ENCODE measurements at places on chromosomes 12 and 14.

DNA sequence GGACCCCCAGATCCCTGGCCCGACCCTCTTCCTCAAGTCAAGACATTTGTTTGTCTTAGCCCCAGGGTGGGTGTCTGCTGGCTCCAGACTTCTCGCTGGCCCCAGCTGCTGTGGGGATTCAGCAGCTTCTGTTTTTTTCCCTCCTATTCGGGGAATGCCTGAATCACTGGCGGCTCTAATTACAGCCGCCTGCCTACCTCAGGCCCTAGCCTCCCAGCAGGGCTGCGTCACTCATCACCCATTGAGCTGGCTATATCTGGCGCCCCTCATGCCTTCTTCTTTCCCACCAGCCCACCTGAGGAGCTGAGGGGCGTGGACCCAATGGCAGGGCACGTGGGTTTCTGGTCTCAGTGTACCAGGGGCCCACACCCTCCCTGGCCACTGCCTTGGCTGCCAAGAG lies 10.1 kb downstream of the KRT80 start:
- no peak for DNase-seq

GRCh38 chr12:8678661-8679111 lies 16.1 kb upstream of the MFAP5 start:
- no peak for DNase-seq

GRCh38 chr12:55673638-55674037 lies 34.1 kb downstream of the ITGA7 start:
- DNase-seq = peak; percentile 55

- DNase-seq = no peak
Observed at GRCh38 chr12:124174451-124175348, 120.2 kb upstream of the RFLNA start.

DNA sequence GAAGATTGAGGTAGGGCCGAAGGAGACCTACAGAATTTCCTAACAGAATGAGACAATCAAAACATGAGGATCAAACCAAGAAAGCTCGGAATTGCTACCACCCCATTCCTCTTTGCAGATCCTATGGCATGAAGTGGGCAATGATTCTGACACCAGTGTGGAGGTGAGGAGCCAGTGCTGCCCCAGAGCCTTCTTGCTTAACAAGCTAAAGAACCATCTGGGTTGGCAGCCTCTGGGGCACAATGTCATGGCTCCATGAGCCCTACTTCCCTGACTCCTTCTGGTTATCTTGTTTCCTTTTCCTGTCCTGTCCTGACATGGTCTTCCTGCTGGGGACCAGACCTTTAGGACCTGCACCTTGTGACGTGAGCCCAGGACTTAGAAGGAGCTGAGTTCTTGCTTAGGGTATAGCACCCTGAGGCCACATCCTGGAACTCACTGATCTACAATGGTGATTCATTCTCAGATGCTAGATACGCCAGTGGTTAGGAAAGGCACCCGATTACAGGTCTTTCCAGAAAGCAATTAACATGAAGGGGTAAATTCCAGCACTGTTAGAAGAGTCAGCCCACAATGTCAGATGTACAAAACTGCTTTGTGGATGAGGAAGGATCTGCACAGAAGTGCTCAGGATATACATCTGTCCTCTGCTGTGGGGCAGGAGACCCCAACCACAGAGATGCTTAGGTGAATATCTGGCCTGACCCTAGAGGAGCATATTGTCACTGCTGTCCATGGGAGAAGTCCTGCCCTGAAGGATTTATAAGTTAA lies 324.2 kb downstream of the ZFP36L1 start:
- DNase-seq = no peak

DNA sequence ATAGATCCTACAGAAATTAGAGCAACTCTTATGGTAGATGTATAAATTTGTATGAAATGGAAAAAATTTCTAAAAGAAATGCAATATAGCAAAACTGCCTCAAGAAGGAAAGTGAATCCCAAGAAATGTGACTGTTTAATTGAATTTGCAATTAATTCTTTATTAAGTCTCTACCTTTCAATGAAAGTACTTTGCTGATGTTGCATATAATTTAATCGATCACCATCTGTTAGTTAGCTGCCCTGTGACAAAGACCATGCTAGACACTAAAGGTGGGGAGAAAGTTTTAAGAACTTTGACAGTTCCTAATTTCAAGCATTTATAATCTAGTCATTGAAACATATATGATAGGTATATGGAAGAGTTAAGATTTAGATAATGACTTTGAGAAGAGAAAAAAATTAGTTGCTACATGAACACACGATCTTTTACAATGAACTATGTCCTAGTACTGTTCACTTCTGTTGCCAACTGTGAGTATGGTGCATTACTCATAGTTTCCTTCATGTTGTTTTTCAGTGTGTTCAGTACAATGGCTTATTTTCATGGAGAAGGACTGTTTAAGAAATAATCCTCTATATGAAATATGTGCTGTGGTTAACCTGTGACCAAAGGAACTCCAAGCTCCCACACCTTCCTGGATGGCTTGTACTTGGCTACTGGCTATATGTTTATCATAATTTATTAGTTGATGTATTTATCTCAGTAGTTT lies 128.4 kb downstream of the METTL25 start:
- DNase-seq = no peak

DNA sequence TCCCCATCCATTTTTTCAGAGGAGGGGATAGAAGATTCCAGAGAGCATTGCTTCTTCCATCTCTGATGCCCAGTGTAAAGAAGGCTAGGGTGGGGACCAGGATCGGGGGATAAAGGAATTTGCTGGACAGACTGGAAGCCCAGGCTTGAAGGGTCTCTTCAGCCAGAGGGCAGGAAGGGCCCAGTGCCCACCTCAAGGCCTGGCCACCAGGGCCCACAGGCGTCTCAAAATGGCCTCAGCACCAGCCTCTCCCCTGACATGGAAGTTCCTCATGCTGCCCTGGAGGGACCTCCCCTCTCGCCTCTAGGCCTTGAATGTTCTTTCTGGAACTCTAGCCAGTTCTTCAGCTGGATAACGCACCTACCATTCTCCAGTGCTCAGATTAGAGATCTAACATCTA lies 2.8 kb downstream of the RPS6KL1 start:
- DNase-seq = no peak

- no peak for DNase-seq
Observed at GRCh38 chr12:131229426-131230339, 276.0 kb downstream of the ADGRD1 start.

GRCh38 chr14:21557084-21557901 lies 22.6 kb downstream of the OR10G3 start:
- DNase-seq = peak; percentile 94

DNA sequence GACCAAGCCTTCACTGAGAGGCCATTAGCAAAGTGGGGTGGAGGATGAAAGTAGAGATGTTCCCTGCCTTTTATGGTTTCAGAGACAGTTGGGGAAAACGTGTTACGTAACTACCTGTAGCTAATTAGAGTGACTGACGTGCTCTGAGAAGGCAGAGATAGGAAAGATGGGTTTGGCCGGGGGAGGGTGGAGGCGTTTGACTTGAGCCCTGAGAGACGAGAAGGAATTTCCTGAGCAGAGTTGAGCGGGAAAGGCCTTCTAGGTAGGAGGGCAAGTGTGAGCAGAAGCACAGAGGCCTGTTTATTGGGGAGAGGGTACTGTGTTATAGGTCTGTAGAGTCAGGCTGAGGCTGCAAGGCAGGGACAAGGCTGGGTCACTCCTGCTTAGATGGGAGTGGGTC lies 8.6 kb downstream of the TUNAR start:
- DNase-seq = no peak

- no peak for DNase-seq
Observed at GRCh38 chr12:53218551-53219291, 11.7 kb upstream of the ITGB7 start.

- peak; percentile 36 for DNase-seq
Observed at GRCh38 chr12:14768823-14769405, 34.4 kb downstream of the WBP11 start.

DNA sequence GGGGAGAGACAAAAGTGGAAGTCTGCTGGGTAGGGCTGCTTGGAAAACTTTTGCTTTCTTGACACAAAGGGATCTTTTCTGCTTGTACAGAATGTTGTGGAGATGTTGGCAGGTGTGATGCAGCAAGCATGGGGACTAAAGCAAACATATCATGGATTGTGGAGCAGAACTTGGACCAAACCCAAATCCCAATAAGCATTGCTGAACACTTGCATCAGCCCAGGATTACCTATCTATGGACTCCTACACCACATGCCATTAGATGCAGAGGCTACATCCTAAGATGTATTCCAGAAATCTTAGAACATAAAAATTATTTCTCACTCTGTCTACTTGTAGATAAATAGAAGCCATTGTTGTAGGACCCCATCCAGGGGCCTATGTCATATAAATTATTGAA lies 44.7 kb upstream of the RERG start:
- no peak for DNase-seq

DNA sequence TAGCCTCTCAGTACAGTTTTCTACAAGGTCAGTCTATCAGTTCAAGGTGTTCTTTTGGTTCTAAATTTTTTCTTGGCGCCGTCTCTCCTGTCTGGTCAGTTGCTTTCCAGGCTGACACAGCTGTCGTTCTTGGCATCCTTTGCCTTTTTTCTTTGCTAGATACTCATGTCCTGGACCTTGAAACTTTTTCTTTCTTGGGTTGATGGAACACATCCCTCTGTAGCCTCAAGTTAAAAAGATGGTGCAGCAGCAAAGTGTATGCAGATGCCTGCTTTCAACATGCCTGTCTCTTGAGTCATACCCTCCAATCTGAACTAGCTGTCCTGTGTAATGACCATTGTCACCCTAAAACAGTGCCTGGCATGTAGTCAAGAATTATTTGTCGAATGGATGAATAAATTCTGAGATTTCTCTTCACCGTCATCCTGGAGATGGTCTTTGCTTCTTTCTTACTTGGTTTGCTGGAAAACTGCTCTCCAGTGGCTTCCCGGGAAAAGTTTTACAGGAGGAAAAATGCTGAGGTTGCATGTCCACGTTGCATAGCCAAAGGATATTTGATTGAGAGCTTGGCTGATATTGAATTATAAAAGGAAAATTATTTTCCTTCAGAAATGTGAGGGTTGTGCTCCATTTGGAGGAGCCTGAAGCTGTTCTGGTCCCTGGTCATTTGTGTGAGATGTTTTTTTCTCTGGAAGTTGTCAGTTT lies 4.6 kb downstream of the NYNRIN start:
- DNase-seq = no peak

DNA sequence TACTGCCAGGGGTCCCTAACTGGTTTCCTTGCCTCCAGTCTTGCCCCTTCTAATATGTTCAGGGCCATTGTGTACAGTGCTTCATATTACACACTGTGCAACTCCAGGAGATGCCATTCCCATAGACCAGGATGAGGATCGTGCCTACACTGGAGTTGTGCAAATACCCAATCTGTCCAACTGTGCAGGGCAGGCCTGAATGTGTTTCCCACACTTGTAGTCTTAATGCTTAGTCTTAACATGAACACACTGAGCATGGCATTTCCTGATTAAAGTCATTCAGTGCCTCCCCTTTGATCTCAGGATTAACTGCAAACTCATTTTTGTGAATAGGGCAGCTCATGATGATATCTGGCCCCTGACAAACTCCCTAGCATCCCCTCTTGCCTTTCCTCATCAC lies 165.5 kb downstream of the TTC8 start:
- DNase-seq = no peak

DNA sequence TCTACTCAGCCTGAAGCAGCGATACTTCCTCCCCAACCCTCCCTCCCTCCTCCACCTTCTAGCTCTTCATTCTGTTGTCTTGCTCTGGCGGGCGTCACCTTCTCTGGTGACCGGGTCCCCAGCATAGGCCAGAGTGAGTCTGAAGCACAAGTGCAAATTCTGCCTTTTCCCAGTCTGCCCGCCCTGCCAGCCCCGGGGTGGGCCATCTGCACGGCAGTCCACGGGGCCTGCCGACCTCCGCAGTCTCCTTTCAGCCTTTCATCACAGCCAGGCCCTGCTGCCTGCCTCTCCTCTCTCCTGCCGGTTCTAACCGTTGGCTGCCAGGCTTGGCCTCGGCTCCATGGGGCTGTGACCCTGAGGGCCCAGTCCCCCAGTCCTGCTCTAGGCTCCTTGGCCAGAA lies 58.7 kb downstream of the TESC start:
- DNase-seq = no peak

DNA sequence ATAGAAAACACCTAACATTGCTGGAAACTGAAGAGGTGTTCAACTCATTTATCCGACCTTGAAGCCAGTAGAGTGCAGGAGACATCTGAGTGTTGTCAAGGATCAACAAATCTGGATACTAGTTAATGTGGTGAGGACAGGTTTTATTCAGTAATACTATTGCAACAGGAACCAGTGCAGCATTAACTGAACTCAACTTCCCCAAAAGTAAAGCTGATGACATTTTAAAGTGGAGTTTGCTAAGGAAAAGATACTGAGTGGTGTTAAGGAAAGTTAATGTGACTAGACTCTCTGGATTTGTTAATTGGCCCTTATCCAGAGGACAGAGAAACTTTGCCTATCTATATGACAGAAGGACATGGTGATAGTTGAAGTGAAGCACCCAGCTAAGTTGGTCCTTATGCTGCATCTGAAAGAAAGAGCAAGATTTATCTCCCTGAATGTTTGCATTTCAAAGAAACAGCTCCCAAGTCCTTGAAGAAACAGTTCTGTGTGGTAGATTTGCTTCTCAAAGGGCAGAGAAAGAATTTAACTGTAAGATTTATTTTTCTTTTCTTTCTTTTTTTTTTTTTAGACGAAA lies 1.2 kb upstream of the CLEC7A start:
- peak; percentile 20 for DNase-seq

DNA sequence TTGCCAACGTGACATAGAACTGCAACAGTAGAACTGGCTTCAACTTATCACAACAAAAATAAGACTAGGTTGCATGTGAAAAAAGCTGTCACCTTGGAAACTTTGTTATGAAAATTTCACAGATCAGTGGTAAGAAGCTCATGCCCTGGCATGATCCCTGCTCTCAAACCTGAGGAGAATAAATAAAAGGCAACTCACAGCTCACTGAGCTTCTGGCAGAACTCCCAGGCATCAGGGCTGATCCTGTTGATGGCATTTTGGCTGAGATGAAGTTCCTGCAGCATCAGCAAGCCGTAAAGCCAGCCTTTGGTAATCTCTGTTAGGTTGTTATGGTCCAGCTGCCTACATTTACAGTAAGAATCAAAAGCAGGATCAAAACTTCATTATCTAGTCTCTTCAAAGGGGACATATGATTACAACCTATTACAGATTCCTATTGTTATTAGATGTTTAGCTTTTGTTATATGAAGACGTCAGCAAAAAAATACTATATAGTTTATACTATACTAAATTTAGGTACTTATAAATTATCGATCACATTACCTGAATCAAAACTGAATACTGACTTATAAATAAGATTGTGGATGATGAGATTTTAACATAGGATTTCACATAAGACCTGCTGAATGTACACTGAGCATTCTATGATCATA lies 32.0 kb downstream of the LRIG3 start:
- no peak for DNase-seq

DNA sequence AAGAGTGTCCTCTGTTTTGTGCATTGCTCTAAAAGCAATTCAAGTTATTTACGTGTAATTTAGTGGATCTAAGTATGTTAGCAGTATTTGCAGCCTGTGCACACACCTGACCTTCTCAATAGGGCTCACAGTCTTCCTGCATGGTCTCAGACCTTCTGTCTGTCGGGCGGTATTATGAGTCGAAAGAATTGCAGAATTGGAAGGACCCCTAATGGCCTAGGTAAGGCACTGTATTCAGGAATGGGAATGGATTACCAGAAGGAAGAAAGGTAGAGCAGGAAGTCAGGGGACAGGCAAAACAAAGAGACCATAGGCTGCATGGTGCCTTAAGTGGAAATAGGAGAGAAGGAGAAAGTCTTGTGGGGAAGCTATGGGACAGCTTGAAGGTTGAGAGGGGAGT lies 341.6 kb downstream of the VRK1 start:
- no peak for DNase-seq

GRCh38 chr12:47039079-47039478 lies 40.3 kb upstream of the PCED1B start:
- no peak for DNase-seq
